Smooth muscle cell of trachea (primary cell): ENCODE measurements at places on chromosomes 16 and 17. TPM values are rescaled to one million over a fixed set of nuclear protein-coding genes. Genes with fewer than 3 reads are reported as not detected.

KRT32 gene
- total RNA-seq = not detected in 2 replicates

TBC1D28 gene
- total RNA-seq = not detected in 2 replicates

RND2 gene
- 0.29 and 0.66 TPM in 2 replicates for total RNA-seq

REXO5 gene
- total RNA-seq = 6.8 and 14.4 TPM in 2 replicates

SLC16A6 gene
- 0.15 and 1.2 TPM in 2 replicates for total RNA-seq

MARF1 gene
- 15.9 and 20.1 TPM in 2 replicates for total RNA-seq

FBXW10 gene
- under 0.01 TPM in 1 of 2 replicates, not detected in the other for total RNA-seq

SLC25A39 gene
- total RNA-seq = 68.8 and 99.9 TPM in 2 replicates

AXIN2 gene
- 1.9 and 4.3 TPM in 2 replicates for total RNA-seq

HOXB7 gene
- total RNA-seq = 1.7 and 2.0 TPM in 2 replicates

ATP2A1 gene
- total RNA-seq = 0.44 and 0.99 TPM in 2 replicates

HBA1 gene
- total RNA-seq = not detected in 2 replicates

ADAMTS18 gene
- total RNA-seq = not detected in 2 replicates

CCL17 gene
- not detected in 2 replicates for total RNA-seq

TMEM256 gene
- 95.8 and 132 TPM in 2 replicates for total RNA-seq

ABCC11 gene
- 0.33 and 0.44 TPM in 2 replicates for total RNA-seq

SCARF1 gene
- total RNA-seq = 0.73 and 0.83 TPM in 2 replicates

USH1G gene
- under 0.01 TPM in 2 replicates for total RNA-seq

CYBA gene
- total RNA-seq = 206 and 327 TPM in 2 replicates

CCL11 gene
- total RNA-seq = 1.7 TPM in 1 of 2 replicates, not detected in the other

OR4D1 gene
- total RNA-seq = under 0.01 TPM in 1 of 2 replicates, not detected in the other

TOX3 gene
- not detected in 2 replicates for total RNA-seq

CMTM1 gene
- 0.44 and 2.0 TPM in 2 replicates for total RNA-seq

TP53TG3F gene
- total RNA-seq = not detected in 2 replicates

DRG2 gene
- total RNA-seq = 43.3 and 47.6 TPM in 2 replicates

LRRC75A gene
- total RNA-seq = 1.2 and 4.5 TPM in 2 replicates

UMOD gene
- not detected in 2 replicates for total RNA-seq

KRTAP4-3 gene
- total RNA-seq = not detected in 2 replicates

GNG13 gene
- not detected in 2 replicates for total RNA-seq

PSMC3IP gene
- 3.1 and 5.5 TPM in 2 replicates for total RNA-seq

PPP1R1B gene
- 0.66 TPM in 1 of 2 replicates, not detected in the other for total RNA-seq

NUPR1 gene
- total RNA-seq = 14.7 and 20.8 TPM in 2 replicates

KRT13 gene
- 0.15 TPM in 1 of 2 replicates, not detected in the other for total RNA-seq

MT4 gene
- not detected in 2 replicates for total RNA-seq

KIFC3 gene
- total RNA-seq = 30.4 and 38.0 TPM in 2 replicates

KCNG4 gene
- not detected in 2 replicates for total RNA-seq

TBC1D3I gene
- not detected in 2 replicates for total RNA-seq

PHB1 gene
- 104 and 173 TPM in 2 replicates for total RNA-seq

KCNJ12 gene
- total RNA-seq = 0.15 and 3.6 TPM in 2 replicates

KCNJ2 gene
- total RNA-seq = 8.6 and 61.5 TPM in 2 replicates

CDH5 gene
- total RNA-seq = 1.5 TPM in 1 of 2 replicates, not detected in the other

GPATCH8 gene
- total RNA-seq = 15.4 and 28.5 TPM in 2 replicates

MAF gene
- 45.2 and 53.3 TPM in 2 replicates for total RNA-seq

TPSG1 gene
- not detected in 2 replicates for total RNA-seq

CTF1 gene
- 3.3 and 6.1 TPM in 2 replicates for total RNA-seq

ZNF18 gene
- 14.0 and 16.0 TPM in 2 replicates for total RNA-seq

ST6GALNAC2 gene
- 0.73 and 3.0 TPM in 2 replicates for total RNA-seq

FAM234A gene
- total RNA-seq = 66.8 and 71.5 TPM in 2 replicates

ENPP7 gene
- total RNA-seq = not detected in 2 replicates

KRT9 gene
- total RNA-seq = not detected in 2 replicates

IRF8 gene
- total RNA-seq = not detected in 2 replicates
